ENCODE measurements at places on chromosomes 11 and 22.

DNA sequence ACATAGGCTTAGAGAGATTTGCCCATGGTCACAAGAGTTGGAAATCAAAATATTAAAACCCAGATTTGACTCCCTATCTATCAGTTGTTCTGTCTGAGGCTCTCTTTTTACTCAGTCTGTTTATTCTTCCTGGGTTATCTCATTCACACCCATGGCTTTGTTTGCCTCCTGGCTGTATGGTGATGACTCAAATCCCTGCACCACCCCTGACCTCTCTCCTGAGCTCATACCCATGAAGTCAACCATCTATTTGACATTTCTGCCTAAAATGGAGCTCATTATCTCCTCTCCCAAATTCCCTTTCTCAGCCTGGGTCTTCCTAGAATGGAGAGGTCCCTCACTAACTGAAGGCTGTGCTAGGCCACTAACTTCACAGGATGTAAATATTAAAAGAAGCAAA lies 27.8 kb upstream of the CCDC134 start:
- DNase-seq = no peak

DNA sequence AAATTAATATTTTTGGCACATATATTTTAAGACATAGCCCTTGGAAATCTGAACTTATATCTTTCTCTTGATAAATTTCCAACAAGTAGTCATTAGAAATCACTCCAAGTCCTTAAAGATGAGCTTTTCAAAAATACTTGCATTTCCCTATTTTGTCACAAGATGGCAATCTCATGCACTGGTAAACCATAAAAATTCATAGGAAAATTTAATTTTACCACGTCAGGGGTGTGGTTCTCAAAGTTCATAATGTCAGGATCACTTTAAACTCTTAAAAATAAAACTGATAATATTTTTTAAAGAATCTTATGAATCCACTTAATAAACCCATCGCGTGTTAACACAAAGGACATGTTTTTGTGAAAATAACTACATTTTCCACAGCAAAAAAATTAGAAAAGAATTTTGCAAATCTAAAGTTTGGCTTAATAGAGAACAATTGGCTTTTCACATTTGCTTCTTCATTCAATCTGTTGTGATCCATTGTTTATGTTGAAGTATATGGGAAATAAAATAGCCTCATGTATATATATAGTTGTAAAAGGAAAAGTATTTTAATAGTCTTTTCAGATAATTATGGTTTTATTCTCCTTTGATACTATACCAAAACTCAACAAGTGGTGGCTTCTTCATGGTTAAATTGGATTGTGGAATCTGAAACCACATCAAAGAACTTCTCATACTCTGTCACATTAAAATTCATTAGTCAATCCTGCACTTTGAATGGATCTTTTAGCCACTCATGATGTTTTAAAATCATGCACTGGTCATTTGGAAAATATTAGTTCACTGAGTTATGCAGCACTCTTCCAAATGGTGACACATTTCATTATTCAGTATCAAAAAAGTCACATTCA lies 169.1 kb downstream of the CADM1 start:
- DNase-seq = no peak

DNA sequence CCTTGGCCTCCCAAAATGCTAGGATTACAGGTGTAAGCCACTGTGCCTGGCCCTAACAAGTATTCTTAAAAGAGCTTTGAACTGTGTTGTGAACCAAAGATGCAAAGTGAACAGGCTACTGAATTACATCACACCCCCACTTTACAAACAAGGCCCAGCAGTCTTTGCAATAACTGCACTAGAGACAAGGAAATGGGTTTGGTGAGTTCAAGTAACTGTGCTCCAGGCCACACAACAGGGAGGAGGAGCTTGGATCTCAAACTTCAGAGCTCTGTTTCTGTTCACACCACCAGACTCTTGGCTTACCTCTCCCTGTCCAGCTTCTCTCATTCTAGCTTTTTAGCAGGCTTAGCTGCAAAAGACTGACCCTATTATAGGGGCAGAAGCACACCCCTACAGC lies 30.4 kb upstream of the RASL10A start:
- DNase-seq = no peak

- no peak for DNase-seq
These were observed 45.7 kb upstream of the TP53AIP1 start for GRCh38 chr11:128988242-128988970.

- DNase-seq = no peak
These were observed 15.4 kb downstream of the SLC3A2 start for GRCh38 chr11:62896049-62896448.

All from NCI-H2171 (cell line).